ENCODE measurements at places on chromosomes 12 and 14.

GRCh38 chr12:93772003-93772700 lies 95.0 kb downstream of the CRADD start:
- no peak for DNase-seq

GRCh38 chr14:22489244-22489545 lies 99.8 kb downstream of the DAD1 start:
- no peak for DNase-seq

GRCh38 chr14:77204459-77204771 lies 22.8 kb downstream of the TMEM63C start:
- no peak for DNase-seq

- DNase-seq: no peak
These were observed 56.5 kb upstream of the CFL2 start for GRCh38 chr14:34770901-34771300.

DNA sequence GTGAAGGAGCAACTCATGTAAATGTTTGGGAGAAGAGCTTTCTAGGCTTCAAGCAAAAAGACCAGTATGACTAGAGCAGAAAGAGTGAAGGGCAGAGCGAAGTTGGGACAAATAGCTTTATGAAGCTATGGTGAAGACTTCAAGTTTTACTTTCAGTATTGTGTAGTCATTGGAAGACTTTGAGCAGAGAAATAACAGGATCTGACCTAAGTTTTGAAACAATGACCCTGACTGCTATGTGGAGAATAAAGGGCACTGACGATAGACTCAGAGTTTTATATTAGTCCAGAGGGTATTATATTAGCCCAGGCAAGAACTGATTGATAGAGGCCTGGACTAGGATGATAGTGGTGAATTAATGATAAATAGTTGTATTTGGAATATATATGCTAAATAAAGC lies 187.3 kb downstream of the KTN1 start:
- no peak for DNase-seq

GRCh38 chr12:46084666-46085631 lies 94.6 kb upstream of the SCAF11 start:
- no peak for DNase-seq

DNA sequence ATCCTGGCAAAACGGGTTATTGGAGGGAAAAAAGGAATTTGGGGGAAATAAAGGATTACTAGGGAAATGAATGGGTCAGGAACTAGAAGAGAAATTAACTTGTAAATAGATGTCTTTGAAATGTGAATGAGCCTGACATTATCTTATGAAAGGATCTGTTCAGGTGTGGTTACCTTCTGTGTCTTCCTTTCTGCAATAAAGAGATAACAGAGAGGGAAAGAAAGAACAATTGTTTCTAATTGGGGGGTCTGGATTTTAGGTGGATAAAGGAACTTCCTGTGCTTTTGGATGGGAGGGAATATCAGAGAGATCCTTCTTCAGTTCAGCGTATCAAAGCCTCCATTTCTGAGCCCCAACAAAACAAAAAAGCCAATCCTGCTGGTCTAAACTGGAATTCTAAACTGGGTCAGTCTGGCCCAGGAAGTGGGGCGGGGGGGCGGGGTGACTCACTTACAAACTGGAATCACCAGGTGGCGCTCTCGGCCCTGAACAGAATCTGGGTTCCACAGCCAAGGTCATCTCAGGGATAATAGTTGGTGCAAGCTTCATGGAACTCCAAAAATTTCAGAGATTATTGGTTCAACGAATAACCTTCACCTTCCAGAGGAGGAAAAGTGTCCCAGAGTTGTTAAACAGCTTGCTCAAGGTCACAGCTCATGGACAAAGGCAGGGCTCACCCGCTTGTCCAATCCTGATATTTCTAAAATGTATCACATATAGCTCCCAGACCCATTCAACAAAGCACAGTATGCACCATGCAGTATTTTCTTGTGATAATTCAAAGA lies 15.2 kb upstream of the PEBP1 start:
- DNase-seq: no peak

GRCh38 chr12:92828565-92828964 lies 100.5 kb downstream of the EEA1 start:
- DNase-seq: no peak

DNA sequence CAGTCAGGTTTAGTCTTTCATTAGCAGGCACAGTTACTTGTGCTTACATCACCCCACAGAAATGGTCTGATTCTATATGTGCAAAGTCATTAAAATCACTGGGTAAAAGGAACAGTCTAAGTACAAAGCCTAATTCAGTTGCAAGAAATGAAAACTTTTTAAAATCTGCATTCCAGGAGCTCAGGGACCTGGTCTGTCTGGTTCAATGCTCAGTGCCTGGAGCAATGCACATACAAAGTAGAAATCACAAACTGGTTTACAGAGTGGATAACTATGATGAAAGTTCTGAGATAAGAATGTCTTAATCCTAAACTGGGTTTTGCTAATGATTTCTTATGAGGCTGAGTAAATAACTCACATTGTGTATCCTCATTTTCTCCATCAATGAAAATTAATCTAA lies 28.7 kb downstream of the LMNTD1 start:
- peak; percentile 42 for DNase-seq

- DNase-seq: no peak
These were observed 15.2 kb upstream of the PTPRB start for GRCh38 chr12:70652451-70652850.

GRCh38 chr12:104631867-104632266 lies 175.1 kb downstream of the CHST11 start:
- no peak for DNase-seq

DNA sequence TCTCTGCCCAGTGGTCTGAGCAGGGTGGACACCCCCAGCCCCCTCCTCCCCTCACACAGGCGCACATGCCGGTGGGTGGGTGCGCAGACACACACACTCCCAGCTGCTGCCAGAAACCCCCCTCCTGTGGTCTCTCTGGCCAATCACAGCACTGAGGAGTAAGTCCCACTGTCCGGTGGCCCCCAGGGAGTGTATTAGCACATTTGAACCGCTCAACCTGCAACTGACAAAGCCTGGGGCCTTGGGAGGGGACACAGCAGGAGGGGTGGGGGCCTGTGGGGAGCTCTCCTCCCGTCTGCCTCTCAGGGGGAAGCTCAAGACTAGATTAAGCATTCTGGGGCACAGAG lies 11.7 kb downstream of the FIGNL2 start:
- DNase-seq: no peak

DNA sequence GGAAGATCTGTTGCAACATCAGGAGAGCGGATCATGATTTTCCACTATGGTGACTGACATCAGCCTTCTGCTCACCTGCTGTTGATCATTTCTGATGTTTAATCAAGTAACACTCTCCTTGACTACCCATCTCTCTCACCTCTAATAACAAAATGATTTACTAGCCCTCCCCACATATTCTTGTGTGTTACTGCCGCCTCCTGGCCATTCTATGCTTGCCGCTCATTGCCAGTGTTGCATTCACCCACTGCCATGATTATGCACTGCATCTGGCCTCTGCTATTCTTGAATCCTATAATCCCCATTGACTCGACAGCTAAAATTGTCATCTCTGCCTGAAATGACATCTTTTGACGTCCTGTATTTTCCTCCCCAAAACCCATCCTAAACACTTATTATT lies 113.8 kb downstream of the RERGL start:
- no peak for DNase-seq

All from epithelial cell of proximal tubule (primary cell).